Fibroblast of villous mesenchyme (primary cell): ENCODE measurements at places on chromosomes 3 and 15.

- peak; percentile 92 for DNase-seq
Measured at GRCh38 chr3:99505646-99506269, 132.6 kb upstream of the COL8A1 start.

DNA sequence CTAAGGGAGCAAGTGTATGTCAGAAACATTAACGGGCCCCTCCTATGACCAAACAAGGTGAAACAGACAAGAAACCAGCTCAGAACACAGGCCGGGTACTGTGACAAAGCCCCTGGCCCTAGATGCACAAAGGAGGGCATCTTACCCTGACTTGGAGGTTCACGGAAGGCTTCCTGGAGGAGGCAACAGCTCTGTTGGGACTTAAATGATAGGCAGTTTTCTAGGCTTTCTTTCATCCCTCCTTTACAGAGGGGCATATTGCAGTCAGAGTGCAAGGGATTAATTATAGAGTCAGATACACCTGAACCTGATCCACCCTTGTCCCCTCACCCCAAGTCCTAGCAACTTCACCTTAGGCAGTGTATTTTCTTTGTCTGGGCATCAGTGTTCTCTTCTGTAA, 8.4 kb downstream of the EPHB3 start:
- DNase-seq, result no peak

DNA sequence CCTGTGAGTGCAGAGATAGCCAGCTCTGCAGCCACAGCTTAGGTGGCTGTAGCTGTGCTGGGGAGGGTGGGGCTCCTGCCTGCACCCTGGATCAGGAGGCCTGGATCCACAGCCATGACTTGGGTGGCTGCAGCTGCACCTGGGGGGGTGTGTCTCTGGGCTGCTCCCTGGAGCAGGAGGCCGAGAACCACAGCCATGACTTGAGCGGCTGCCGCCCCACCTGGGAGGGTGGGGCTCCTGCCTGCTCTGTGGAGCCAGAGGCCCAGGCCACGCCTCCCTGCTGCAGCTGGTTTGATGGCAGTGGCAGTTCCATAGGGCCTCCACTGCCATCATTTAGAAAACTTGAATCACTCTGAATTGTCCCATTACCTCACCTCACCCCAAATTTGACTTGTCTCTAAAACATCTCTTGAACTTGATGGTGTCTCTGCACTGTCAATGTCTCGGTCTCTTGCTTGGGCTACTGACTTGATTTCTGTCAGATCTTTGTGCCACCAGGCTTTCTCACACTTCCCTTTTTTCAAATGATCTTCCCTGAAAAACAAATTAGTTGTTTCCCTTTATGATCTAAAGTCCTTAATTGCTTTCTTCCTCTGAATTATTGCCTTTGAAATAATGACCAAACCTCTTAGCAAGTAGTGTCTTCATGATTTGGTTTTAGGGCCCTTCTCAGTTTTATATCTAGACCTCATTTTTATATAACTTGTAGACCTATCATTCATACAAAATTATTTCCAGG, 313.2 kb upstream of the MME start:
- DNase-seq, result no peak

DNA sequence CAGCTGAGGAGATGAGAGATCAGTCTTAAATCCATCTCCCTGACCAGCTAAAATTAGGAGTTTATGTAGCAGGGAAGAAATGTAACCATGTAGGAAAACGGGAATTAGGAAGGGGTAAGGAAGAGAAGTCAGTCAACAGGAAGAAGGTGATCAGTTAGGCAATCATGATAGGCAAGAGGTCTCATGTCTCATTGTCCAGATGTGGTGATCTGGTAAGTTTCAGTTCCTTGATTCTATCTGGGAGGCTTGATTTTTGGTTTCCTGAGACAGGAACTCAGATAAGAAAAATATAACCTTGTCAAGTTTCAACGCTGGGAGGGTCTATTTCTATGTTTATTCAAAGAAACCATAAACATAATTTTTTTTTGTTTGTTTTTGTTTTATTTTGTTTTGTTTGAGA, 40.3 kb upstream of the TBC1D5 start:
- no peak for DNase-seq

- DNase-seq, result peak; percentile 42
Measured at GRCh38 chr3:21752749-21753347, 1.8 kb upstream of the ZNF385D start.

DNA sequence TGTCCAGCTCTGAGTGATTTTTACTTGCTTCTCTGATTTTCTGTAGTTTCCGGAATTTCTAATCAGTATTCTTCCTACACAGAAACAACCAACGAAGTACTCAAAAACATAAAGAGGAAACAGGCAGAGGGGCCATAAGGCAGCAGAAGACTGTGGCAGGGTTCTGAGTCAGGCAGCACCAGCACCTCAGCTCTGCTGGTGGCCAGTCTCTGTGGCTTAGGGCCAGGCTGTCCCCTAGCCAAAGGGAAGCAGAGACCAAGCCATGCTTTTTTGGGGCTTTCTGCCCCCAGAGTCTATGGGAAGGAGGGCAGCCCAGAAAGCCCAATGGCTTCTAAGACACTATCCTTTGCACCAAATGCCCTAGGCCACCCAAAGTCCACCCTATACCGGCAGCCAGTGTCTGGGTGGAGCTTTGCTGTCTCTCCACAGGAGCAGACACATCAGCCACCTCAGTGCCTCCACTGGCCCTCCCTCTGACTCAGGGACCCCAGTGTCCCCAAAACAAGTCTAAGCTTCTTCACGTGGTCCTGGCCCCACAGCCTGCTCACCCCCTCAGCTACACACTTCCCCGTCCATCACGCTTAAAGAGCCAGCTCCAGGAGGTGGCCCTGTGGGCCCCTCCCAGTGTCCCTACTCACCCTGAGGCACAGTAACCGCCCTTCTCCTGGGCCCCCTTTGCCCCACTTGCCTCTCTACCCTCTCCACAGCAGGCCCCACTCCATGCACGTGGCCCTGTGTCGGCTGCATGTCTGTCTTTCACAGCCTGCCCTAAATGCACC, 46.2 kb downstream of the CCDC12 start:
- DNase-seq, result no peak

DNA sequence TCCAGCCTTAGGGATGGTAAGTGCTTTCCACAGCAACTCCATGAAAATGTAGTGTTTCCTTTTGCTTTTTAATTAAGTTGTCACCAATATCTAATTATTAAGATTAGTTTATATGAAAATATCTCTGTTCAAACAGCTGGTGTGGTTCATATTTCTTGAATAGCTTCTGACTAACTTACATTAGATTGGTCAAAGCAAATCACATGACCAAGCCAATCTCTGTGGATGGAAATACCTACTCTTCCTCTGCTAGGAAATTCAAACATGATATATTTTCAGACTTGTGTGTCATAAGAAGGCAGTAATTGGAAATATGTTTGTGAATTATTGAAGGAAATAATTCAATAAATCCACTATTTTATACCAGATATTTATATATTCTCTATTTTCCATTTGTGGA, 54.6 kb upstream of the CADM2 start:
- DNase-seq, result no peak

DNA sequence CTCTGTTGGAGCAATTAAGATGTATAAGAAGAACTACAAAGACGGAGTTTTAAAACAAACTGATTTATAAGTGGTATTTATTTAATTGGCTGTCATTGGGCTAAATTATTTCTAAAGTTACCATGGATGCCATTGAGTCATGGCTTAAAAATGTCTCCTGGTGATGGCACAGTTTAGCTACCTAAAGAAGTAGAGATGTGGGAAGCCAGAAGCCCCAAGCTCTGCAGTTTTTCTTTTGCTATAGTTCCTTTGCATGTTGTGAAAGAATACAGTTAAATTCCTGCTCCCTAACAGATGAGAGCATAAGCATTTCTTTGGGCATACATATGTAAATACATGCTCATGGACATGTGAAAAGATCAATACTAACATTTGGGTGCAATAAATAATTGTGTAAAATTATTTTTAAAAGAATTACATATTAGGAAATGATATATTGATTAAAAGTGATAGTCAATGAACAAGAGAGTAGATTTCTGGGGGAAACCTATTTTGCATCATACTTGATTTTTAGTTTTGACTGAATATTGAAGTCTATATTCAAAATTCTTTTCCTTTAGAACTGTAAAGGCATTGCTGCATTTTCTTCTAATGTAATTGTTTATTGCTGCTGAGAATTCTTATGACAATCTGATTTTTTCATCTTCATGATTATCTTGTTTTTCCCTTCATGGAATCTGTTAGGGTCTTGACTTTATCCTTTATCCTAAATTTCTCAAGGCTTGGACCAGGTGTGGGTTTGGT, 2.1 kb downstream of the OPA1 start:
- DNase-seq, result peak; percentile 18

DNA sequence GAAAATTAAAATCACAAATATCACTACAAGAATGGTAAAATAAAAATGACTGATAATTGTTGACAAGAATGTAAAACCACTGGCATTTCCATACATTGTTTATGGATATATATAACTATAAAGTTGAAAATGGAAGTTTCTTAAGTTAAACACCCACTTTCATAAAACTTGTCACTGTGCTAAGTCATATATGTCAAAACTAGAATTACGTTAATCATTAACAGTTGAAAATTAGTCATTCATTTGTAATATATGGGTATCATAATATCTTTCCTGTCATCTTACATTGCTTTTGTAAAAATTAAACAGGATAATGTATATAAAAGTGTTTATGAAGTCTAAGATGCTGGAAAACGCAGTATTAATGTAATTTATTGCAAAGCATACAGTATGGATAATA, 1398.6 kb upstream of the ALCAM start:
- DNase-seq, result no peak

DNA sequence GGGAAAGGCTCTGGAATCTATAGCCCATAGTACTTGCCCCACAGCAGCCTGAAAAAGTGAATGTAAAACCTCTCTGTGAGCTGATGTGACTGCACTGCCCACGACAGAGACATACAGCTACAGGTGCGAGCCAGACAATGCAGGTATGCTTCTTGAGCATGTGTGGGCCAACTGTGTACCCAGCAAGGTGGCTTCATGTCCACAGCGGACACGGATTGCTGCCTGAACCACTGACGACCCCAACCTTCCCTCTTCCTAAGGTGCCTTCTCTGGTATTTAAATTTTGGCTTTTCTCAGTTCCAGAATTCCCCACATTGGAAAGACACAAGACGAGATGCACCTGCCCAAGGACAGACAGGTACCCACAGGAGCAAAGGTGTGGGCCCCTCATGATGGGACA, 65.8 kb downstream of the SCN5A start:
- DNase-seq, result no peak

DNA sequence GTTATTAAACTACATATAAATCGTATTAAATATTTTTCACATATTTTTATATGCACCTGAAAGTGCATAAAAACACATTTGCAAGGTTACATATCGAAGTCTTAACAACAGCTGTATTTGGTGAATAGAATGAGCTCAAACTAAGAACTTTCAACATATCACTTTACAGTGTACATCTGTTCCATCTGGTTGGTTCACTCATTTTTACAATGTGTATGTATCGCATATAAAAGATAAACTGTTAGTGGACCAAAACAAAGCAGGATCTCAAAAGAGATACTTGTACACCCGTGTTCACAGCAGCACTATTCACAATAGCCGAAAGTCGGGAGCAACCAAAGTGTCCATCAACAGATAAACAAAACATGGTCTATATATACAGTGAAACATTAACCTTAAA, 55.8 kb downstream of the TBL1XR1 start:
- DNase-seq, result peak; percentile 50

- no peak for DNase-seq
Measured at GRCh38 chr3:138036572-138036971, 26.6 kb downstream of the CLDN18 start.

DNA sequence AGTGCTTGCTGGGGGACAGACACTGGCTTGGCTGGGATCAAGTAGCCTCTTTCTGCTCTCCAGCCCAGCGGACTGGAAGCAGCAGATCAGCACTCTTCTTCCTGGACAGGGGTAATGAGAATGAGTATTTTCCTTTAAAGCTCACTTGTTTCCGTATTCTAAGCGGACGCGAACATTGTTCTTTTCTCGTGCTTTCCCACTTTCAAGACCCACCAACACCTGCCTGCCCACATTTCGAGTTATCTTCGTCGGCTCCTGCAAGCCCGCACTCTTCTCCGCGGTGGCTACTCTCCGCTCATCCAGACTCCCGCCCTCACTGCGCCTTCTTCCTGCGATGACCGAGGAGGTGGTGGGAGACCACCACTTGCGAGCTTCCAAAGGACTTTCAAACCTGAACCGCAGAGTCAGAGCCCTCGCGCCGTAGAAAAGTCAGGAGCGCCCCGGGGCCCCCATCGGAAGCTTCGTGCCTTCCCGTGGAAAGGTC, 1.6 kb upstream of the PPM1L start:
- DNase-seq, result peak; percentile 52

- DNase-seq, result no peak
Measured at GRCh38 chr3:60657972-60658371, 593.3 kb downstream of the FHIT start.

DNA sequence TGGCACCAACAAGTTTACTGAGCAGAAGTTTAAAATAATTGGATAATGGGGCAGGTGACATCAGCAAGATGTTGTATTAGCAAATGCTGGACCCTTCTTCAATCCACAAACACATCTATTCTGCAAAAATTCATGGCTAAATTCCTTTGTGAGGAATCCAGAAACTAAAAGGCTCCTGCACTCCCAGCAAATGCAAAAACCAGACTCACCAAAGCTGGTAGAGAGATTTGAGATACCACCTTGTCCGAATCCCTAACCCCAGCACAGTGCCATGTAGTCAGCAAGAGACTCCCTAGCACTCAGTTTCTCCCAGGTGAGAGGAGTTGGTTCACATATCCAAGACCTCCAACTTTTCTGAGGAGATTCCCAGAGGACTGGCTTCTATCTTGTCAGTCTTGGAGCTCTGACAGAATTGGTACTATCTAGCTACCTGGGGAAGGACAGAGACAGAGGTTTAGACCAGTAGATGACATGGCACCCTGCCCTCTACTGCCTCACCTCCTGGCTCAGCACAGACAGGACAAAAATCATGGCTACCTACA, 21.8 kb downstream of the GREM1 start:
- DNase-seq, result no peak

DNA sequence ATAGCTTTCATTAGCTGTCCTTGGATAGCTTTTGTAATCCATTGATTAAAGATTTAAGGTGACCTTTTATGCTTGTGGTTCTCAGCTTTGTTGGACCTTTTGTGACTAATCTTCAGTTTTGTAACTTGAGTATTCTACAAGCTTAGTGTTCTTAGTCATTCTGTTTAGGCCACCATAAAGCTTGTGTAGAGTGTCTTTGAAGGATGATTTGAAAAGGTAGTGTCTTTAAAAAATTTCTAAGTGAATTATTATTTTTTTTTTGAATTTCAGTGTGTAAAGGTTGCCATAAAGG, 7.5 kb downstream of the MORF4L1 start:
- peak; percentile 60 for DNase-seq

- DNase-seq, result peak; percentile 44
Measured at GRCh38 chr3:71384837-71385716, 198.5 kb downstream of the FOXP1 start.

GRCh38 chr3:50256978-50257890, 11.7 kb upstream of the SEMA3B start:
- DNase-seq, result peak; percentile 42
